ENCODE measurements at places on chromosomes 7 and 10.

DNA sequence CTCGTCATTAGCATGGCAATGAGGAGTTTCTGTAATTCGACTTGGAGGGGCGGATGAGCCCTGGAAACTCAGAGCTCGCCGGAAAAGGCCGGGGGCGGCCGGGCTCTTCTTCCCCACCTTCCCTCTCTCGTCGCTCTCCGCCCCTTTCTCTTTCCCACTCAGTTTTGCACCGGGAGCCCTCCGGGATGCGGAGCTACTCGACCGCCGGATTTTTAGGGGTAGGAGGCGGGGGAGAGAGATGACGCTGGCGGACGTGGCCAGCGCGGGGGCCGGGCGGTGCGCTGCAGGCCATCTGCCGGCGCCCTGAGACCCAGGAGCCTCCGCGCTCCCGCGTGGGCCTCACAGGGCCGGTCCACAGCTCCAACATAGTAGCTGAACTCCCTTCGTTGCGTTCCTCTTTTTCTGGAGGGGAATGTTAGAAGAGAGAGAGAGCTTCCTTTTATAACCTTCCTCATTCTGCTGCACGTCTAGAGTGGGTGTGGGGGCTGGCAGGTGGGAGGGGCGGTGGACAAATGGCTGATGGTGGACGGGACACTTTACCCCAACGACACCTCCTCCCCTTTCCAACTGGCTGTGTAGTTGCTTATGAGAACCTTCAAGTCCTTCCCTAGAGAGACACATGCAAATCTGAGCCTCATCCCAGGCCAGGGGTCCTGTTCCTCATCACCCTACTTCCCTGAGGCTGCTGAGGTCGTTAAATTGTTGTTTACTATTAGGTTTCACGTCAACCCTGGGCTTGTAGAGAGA, 1.1 kb upstream of the HOXA1 start:
- DNase-seq, result no peak

GRCh38 chr10:85524001-85524666, 842.5 kb downstream of the GRID1 start:
- DNase-seq, result no peak

DNA sequence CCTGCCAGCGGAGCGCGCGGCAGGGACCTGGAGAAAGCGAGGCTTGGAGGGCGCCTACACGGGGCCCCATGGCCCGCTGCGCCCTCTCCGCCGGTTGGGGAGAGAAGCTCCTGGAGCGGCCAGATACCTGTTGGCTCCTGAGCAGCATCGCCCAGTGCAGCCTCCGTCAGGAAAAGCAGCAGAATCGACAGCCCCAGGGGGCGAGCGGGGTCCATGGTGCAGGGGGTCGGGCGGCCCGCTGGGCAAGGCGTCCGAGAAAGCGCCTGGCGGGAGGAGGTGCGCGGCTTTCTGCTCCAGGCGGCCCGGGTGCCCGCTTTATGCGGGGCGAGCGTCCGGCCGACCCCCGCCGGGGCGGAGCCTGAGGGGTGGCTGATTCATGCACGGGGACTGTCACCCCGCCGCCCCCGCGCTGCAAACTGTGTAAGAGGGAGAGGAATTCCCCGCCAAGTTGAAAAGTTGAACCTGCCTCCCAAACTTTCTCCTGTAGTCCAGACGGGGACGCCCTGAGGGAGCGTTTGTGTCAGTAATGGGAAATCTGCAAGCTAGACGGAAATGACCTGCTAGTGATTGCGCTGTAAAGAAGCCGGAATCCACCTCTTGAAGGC, at the start of gene TFPI2:
TSS of gene TFPI2 (minus strand) at position 290 of the 605 bp plus-strand sequence. CDS start at position 215, 75 bp downstream.
- no peak for DNase-seq

DNA sequence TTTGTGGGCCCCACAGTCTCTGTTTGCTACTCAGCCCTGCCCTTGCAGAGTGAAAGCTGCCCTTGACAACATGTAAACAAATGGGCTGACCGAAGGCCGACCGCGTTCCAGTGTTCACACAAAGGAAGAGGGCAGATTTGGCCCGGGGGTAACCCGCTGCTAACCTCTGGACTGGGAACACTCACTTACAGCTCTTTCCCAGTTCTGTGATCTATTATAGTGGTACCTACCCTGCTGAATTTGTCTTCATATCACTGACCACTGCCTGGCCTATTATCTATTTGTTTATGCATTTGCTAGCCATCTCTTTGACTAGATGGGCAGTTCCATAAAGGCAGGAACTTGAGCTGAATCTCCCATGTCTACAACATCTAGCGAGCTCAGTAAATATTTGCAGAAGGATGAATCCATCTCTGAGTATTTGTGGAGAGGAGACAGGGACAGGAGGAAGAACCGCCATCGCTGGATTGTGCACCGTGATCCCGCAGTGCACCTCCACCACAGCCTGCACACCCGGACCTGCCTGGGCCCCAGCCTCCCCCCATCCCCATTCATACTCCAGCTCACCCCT, 15.2 kb downstream of the SLC29A3 start:
- DNase-seq, result no peak

- no peak for DNase-seq
These were observed 108.8 kb downstream of the GLRX3 start for GRCh38 chr10:130244928-130245495.

DNA sequence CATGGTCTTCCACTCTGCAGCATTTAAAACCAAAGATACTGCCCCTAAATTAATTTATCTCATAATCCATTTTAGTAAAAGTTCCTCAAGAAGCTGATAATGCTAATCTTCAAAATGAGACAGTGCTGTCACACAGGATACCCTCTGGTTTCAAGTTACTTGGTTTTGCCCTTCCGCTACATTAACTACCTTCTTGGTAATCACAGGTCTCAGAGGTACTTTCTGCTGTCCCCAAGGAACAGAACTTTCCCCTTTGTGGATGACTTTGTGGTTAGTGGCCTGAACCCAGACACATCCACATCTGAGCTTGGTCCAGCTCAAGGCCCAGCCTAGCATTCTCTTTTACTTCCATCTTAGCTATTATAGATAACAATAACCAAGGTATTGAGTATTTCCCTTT, 88.8 kb upstream of the TMEM26 start:
- DNase-seq, result no peak

GRCh38 chr10:34031400-34031799, 696.9 kb upstream of the NRP1 start:
- DNase-seq, result no peak

DNA sequence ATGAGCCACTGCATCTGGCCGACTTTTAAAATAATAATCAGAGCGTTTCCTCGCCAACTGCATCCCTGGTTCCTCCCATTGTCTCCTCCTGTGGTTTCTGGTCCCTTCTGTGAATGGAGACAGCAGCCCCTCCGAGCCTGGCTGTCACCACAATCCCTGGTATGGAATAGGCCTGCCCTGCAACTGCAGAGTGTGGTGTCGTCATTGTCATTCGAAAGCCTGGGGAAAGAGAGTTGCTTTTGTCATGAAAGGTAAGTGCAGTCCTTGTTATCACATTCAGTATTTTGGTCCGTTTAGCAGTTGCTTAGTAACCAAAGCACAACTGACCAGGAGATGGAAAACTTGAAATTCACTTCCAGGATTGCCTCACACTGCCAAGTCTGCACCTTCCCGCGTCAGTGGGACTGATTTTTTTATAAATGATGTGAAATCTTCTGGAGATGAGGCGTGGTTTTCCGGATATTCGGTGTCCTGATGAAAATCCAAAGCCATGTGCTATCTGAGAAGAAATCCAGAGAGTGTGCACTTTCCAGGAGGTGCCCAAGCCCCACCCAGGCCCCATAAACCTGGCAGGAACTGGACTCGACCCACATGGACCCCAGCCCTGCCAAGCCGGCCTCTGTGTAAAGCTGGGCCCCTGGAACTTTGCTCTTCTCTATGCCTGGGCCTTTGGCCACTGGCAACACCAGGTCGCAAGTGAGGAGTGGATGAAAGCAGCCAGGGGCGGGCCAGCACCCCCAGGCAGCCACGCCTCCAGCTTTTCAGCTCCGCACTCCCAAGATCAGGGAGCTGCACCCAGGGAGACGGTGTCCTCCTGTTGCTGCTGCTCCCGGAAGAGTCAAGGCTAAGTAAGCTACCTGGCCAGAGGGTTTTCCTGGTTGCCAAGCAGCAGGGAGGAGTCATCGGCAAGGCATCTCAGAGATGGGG, 133.7 kb upstream of the SH2B2 start:
- no peak for DNase-seq
